Suprapubic skin (tissue), 4 donors: ENCODE measurements at places on chromosomes 4 and X. TPM values are rescaled to one million over a fixed set of nuclear protein-coding genes. Genes with fewer than 3 reads are reported as not detected.

F8A2 gene
- not detected for total RNA-seq

DNA sequence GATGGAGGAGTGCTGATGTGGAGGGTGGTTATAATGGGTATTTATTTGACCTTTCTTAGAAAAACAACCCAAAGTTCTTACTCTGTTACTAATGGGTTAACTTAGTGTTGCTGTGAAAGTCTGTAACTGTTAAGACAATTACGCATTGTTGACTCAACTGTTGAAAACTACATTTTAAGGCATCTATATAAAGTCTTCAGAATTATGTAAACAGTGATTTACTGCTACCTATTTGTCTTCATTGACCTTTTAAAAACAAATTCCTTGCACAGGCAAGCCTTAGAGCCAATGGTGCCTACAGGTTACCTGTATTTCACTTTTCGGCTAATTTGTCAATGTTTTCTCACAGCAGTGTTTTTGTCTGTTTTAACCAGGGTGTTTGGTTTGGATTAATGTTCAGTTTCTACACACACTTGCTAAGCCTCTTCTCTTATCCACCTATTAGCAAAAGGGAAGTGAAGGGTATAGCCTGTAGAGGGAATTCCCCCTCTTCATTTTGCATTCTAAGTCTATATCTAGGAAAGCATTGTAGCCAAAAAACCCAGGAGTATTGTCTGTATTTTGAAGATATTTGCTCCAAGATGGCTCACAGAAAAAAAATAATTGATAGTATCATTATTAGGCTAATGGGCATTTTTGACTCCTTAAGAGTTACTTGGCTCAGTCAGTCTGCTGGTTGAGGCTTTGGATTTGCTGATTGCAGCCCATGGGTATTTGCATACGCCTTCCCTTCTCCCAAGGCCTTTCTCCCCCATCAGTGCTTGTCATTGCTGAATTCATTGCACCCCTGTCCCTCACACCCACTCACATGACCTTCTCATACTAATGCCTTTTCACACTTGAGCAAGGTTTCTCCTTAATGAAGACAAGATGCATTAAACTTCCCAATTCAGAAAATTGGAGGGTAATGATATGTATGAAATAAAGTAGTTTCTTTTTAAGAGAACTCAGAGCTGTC is 30.5 kb downstream of the AFF1 start:
- H3K4me1 ChIP-seq: peaks cover 37% of the 10 kb centered on the region
- no peak overlapping the region for H3K4me3 ChIP-seq
- no peaks in the 10 kb centered on the region for H3K36me3 ChIP-seq
- no peaks in the 10 kb centered on the region for H3K27me3 ChIP-seq

- no peak for DNase-seq
- H3K4me3 ChIP-seq: no peak overlapping the region
- H3K36me3 ChIP-seq: no peaks in the 10 kb centered on the region
- no peaks in the 10 kb centered on the region for H3K27me3 ChIP-seq
- H3K4me1 ChIP-seq: peaks cover 18% of the 10 kb centered on the region
Measured at GRCh38 chr4:98608356-98608755, 50.1 kb downstream of the TSPAN5 start.

SCRG1 gene
- 0.47 TPM for total RNA-seq

GRCh38 chr4:73985528-73985852 is 2.5 kb downstream of the PPBP start:
- peaks cover 20% of the 10 kb centered on the region for H3K27me3 ChIP-seq
- no peak overlapping the region for H3K4me3 ChIP-seq
- H3K27ac ChIP-seq: no peak overlapping the region
- no peaks in the 10 kb centered on the region for H3K36me3 ChIP-seq
- no peak for DNase-seq
- no peaks in the 10 kb centered on the region for H3K4me1 ChIP-seq

DNA sequence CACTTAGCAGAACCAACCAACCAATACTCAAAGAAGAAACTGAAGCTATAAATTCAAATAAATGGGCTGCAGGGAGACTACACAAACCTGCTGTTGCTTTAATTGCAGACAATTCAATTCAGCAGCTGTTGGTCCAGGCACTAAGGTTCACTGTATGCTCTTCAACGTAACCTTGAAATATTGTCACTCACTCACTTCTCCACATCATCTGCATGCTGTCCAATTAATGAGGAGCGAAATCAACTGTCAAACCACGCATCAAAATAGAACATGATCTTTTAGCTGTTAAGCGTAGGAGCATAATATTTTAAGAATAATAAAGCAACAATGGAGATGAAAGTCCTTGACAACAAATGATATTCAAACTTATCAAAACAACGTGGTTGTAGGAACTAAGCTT is 17.0 kb downstream of the ENOX2 start:
- H3K27ac ChIP-seq: no peak overlapping the region
- no peak overlapping the region for H3K4me3 ChIP-seq
- no peak for DNase-seq
- H3K36me3 ChIP-seq: no peaks in the 10 kb centered on the region
- no peaks in the 10 kb centered on the region for H3K27me3 ChIP-seq

DNA sequence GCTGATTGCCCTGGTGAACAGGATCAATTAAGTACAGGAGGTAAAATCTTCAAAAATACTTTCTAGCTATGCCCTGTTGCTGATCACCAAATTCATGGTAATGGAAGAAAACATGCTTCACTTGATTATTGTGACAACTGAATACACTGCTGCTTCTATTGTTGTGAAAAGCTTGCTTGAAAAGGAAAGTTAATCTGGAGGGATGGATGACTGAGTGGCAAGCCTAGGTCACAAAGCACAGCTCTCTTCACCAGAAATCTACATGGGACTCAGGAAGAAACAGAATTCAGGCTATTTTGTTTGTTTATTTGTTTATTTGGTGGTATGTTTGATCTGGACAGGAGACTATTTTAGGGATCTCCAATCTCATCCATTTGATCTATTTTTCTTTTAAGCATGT is 182.0 kb downstream of the MGST2 start:
- DNase-seq: no peak
- no peaks in the 10 kb centered on the region for H3K27me3 ChIP-seq
- H3K36me3 ChIP-seq: no peaks in the 10 kb centered on the region
- H3K4me3 ChIP-seq: no peak overlapping the region

GRCh38 chr4:124703154-124703553 is 9.4 kb downstream of the ANKRD50 start:
- DNase-seq: no peak
- H3K4me1 ChIP-seq: peaks cover 17% of the 10 kb centered on the region
- no peak overlapping the region for H3K4me3 ChIP-seq
- no peak overlapping the region for H3K27ac ChIP-seq
- H3K27me3 ChIP-seq: no peaks in the 10 kb centered on the region
- H3K36me3 ChIP-seq: peaks cover 7% of the 10 kb centered on the region
